ENCODE measurements at places on chromosomes 11 and 22. TPM values are rescaled to one million over a fixed set of nuclear protein-coding genes. Genes with fewer than 3 reads are reported as not detected.

DNA sequence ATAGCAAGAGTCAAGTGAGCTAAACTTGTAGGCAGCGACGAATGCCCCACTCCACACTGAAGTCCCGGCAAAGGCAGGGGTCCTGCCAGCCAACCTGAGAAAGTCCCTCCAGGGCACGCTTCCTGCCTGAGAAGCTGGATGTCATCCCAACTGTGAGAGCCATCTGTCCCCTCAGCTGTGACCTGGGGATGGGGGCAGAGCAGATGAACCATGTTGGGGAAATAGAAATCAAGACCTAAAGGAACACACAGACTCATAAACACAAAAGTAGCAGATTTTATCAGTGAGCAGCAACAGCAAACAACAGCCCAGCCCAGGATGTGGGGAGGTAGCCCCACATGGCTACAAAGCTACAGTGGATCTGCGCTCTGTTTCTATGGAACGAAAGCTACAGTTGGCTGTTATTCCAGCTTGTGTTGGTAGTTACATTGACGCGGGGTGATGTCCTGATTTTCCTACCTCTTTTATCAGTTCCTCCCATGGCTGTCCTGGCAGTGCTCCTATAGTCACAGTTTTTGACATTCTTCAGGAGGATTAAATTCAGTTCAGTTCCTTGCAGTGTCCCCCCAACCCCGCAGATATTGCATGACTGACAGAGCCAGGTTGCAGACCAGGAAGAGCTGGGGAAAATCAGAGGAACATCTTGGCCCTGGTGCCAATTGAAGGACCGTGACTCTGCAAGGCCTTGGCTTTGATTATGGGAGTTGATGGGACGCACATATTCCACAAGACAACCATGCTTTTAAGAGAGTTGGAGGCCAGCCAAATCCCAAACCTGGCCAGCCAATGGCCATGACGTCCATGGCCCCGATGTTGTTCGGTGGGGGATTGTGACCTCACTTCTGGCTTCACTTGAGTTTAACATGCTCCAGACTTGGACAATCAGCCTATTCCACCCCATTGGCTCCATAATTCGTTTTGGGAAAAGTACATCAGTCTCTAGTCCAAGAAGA lies 14.6 kb downstream of the MRGPRD start:
- no peak for DNase-seq

DNA sequence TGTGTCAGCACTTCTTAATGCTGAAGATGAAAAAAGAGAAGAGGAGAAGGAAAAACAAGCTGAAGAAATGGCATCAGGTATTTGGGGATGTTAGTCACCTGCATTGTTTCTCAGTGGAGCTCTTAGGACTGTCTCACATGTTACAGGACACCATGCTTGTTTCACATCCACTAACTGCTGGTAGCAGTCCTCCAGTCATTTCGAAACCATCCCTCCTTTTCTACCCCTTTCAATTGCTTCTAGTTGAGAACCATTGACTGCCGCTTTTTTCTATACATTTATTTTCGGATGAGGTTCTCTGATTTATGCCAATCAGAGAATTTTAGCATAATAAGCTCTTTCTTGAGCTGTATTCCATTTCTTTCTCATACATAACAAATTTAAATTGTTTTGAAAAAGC lies 21.5 kb downstream of the BIRC2 start:
- no peak for DNase-seq

Gene PPP1CA
- 138 TPM for polyA plus RNA-seq

DNA sequence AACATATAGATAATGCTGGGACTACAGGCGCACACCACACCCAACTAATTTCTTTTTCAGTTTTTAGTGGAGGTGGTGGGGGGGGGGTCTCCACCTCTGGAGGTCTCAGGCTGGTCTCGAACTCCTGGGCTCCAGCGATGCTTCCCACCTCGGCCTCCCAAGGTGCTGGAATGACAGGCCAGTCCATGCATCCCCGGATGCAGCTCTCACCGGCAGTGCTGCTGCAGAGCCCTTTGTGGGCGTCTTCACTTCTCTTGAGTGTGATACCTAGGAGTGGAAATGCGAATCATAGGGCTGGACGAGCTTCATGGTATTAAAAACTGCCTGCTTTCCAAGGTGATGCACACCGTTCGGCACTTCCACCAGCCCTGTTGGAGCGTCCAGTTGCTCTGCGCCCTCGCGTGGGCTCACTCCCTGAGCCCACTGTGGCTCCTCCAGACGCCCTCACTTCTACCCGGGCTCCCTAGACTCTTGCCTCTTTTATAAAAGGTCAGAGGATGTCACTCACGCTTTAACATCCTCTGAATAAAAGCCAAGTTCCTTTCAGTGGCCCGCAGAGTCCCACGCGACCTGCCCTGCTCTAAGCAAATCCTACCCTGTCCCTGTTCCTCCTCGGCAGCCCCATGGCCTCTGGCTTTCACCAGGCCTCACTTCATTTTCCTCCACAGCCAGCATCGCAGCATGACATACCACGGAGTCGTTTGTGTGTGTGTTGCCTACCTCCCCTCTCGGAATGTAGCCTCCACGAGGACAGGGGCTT lies 837 bp upstream of the BID start:
- DNase-seq, result no peak

Gene TSSK2
- polyA plus RNA-seq, result 0.08 TPM

- DNase-seq, result peak; percentile 40
Measured at GRCh38 chr11:106077609-106078455, at the start of gene AASDHPPT. TSS of gene AASDHPPT (plus strand) at chr11:106077662. CDS start at chr11:106077711, 49 bp downstream.

DNA sequence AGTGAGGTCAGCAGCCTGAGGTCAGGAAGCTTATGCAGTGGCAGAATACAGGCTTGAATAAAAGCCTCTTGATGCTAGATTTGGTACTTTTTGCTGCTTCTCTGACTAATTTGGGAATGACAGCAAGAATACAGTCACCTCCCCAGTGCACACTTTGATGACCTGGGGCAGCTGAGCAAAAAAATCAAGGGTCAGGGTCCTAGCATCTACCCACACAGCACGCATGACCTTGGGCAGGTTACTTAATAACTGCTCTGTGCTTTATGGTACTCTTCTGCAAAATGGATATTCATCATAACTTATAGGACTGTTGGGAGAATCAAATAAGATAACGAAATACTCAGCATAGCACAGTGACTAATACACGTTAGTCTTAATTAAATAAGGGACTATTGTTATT lies 344.1 kb upstream of the SYN3 start:
- no peak for DNase-seq

Gene STK33
- 14.3 TPM for polyA plus RNA-seq

Gene NAT10
- polyA plus RNA-seq, result 28.3 TPM

- DNase-seq, result no peak
Measured at GRCh38 chr11:24738972-24739371, 242.1 kb downstream of the LUZP2 start.

GRCh38 chr22:39593066-39593930 lies 22.7 kb downstream of the CACNA1I start:
- no peak for DNase-seq

DNA sequence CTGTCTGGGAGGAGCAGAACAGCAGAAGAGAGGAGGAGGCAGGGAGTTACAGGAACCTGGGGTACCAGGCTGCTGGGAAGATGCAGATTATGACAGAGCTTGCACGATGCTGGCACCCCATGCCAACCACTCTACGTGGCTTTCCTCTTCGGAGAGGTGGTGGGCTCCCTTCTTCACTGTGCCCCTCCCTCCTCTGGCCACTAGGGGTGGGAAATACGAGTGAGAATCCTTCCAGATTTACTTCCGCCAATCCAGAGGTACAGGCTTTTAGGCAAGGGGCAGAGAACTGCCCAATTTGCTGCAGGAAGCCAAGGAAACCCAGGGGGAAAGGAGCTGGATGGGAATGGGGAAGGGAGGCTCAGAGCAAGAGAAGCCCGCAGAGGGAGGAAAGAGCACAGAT lies 12.3 kb downstream of the HYOU1 start:
- DNase-seq, result no peak

DNA sequence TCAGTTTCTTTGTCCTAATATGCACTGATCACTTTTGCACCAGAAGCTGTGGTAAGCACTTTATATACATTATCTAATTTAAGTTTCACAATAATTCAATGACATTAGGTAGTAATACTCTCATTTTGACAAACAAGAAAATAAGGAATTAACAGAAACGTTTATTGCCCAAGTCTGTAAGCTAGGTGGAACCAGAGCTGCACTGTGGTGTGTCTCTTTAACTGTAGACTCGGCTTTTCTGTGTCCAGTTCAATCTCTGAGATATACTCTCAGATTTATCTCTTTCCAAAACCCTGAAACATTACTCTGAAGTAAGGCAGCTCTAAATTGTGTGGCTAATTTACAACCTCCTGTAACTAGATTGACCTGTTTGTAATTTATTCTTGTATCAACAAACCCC lies 101.1 kb downstream of the MUC15 start:
- DNase-seq, result peak; percentile 23

Gene C22orf31
- polyA plus RNA-seq, result 0.07 TPM

Gene MRGPRE
- polyA plus RNA-seq, result 0.03 TPM
